Activated CD4-positive, alpha-beta memory T cell treated with anti-CD3 and anti-CD28 coated beads for 36 hours (primary cell): ENCODE measurements at places on chromosomes 3 and 15. TPM values are rescaled to one million over a fixed set of nuclear protein-coding genes. Genes with fewer than 3 reads are reported as not detected.

ENTPD3 gene
- total RNA-seq, result not detected

DNA sequence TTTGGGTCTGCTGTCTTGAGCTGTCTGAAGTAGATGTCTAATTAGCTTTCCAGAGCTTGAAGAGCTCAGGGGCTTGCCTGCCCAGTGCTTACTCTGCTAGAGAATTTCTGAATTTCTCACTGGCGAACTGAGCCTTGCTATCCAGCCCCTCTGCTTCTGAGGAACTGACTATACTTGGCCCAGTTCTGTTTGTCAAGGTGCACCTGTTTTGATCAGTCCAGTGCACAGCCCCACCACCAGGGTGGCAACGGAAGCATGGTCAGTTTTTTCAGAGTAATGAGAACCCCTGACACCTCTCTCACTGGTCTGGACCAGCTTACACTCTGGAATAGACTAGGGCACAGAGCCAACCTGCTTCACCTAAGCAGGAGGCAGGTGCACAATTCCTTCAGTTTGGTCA is 25.2 kb downstream of the ITGB5 start:
- no peaks in the 10 kb centered on the region for H3K4me1 ChIP-seq
- no peak overlapping the region for H3K27ac ChIP-seq
- H3K36me3 ChIP-seq, result no peaks in the 10 kb centered on the region
- H3K27me3 ChIP-seq, result peaks cover 7% of the 10 kb centered on the region
- no peak for DNase-seq

SCG3 gene
- not detected for total RNA-seq

CFAP92 gene
- not detected for total RNA-seq

- no peak overlapping the region for H3K4me3 ChIP-seq
- no peaks in the 10 kb centered on the region for H3K36me3 ChIP-seq
- peak; percentile 5 for DNase-seq
- H3K27me3 ChIP-seq, result peaks cover 14% of the 10 kb centered on the region
- no peak overlapping the region for H3K27ac ChIP-seq
- peaks cover 3% of the 10 kb centered on the region for H3K4me1 ChIP-seq
Observed at GRCh38 chr15:40243126-40243810, 4.4 kb downstream of the PAK6 start.

- no peak for DNase-seq
- H3K27me3 ChIP-seq, result peaks cover 4% of the 10 kb centered on the region
- H3K4me1 ChIP-seq, result no peaks in the 10 kb centered on the region
- H3K36me3 ChIP-seq, result no peaks in the 10 kb centered on the region
Observed at GRCh38 chr15:74178326-74179100, 5.0 kb downstream of the ISLR start.

DNA sequence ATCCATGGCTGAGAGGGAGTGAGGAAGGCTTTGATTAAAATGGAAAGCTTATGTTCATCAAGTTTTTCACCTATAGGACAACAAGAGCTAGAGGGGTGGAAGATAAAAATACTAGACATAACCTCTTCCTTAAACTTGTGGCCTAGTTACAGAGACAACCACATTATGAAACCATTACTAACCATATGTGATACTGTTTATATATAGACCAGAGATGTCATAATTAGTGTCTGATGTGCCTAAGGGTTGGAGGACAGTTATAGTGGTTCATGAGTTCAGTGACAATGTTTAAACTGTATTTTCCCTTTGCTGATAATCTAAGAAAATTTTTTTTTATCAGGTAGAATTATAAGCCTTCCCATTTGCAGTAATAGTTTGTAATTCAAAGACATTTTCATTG is 23.7 kb downstream of the PHLDB2 start:
- H3K27me3 ChIP-seq, result no peaks in the 10 kb centered on the region
- no peak overlapping the region for H3K27ac ChIP-seq
- H3K36me3 ChIP-seq, result peaks cover 13% of the 10 kb centered on the region
- DNase-seq, result no peak

- no peak overlapping the region for H3K4me3 ChIP-seq
- H3K36me3 ChIP-seq, result no peaks in the 10 kb centered on the region
- DNase-seq, result peak; percentile 68
- H3K4me1 ChIP-seq, result peaks cover 5% of the 10 kb centered on the region
- no peak overlapping the region for H3K27ac ChIP-seq
- H3K27me3 ChIP-seq, result peaks cover 45% of the 10 kb centered on the region
Observed at GRCh38 chr3:142958707-142959106, 4.8 kb downstream of the PAQR9 start.

GRCh38 chr3:37489355-37489754 is 315.0 kb upstream of the LRRFIP2 start:
- no peaks in the 10 kb centered on the region for H3K4me1 ChIP-seq
- H3K36me3 ChIP-seq, result no peaks in the 10 kb centered on the region
- no peak for DNase-seq
- no peak overlapping the region for H3K27ac ChIP-seq

DNA sequence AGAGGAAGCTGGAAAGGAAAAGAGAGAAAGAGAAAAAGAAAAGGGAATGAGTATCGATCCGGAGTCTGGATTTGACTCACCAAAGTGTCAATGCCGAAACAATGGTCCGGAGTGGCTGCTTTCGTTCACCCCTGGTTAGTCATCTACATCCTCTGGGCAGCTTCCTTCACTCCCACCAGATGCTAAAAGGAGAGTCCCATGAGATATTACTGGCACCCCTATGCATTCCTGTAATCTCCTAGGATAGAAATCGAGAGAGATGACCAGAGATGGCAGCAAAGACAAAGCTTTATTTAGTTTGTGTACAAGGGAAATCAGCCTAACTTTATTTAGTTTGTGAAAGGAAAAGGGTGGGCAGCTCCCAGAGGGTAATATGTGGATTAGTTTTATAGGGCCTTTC is 622.2 kb downstream of the ZPLD1 start:
- no peak overlapping the region for H3K4me3 ChIP-seq
- DNase-seq, result no peak
- no peaks in the 10 kb centered on the region for H3K4me1 ChIP-seq
- no peaks in the 10 kb centered on the region for H3K36me3 ChIP-seq

GRCh38 chr15:34722439-34722836 is 32.4 kb downstream of the GJD2 start:
- H3K4me1 ChIP-seq, result no peaks in the 10 kb centered on the region
- no peaks in the 10 kb centered on the region for H3K36me3 ChIP-seq
- DNase-seq, result no peak
- peaks cover 26% of the 10 kb centered on the region for H3K27me3 ChIP-seq

CIDEC gene
- total RNA-seq, result not detected

- H3K27me3 ChIP-seq, result no peaks in the 10 kb centered on the region
- H3K36me3 ChIP-seq, result no peaks in the 10 kb centered on the region
- H3K4me3 ChIP-seq, result no peak overlapping the region
- DNase-seq, result no peak
- no peaks in the 10 kb centered on the region for H3K4me1 ChIP-seq
- no peak overlapping the region for H3K27ac ChIP-seq
Observed at GRCh38 chr3:116276675-116277074, 168.6 kb downstream of the LSAMP start.

GOLGA8J gene
- total RNA-seq, result not detected

MITF gene
- total RNA-seq, result not detected

CYP8B1 gene
- not detected for total RNA-seq

KLHL40 gene
- total RNA-seq, result not detected

DNA sequence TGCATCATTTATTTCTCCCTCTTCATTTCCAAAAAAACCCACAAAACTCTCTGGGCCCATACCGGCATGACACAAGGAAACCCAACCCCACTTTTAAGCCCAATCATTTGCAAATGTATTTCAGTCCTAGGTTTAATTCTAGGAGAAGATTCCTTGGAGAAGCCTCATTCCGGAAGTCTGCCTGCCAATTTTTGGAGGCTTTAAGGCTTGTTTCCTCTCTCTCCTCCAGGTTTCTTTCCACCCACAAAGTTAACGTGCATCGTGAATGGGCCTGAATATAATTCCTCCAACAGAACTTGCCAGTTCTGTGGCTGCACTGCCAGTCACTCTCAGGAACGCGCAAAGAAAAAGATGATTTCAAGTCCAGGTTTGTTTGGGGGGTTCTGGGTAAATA is 69.9 kb upstream of the FOXP1 start:
- no peaks in the 10 kb centered on the region for H3K36me3 ChIP-seq
- no peak overlapping the region for H3K27ac ChIP-seq
- no peak overlapping the region for H3K4me3 ChIP-seq
- H3K27me3 ChIP-seq, result no peaks in the 10 kb centered on the region
- no peak for DNase-seq

KY gene
- not detected for total RNA-seq

TRANK1 gene
- 11.7 TPM for total RNA-seq

BBX gene
- 40.9 TPM for total RNA-seq

DNA sequence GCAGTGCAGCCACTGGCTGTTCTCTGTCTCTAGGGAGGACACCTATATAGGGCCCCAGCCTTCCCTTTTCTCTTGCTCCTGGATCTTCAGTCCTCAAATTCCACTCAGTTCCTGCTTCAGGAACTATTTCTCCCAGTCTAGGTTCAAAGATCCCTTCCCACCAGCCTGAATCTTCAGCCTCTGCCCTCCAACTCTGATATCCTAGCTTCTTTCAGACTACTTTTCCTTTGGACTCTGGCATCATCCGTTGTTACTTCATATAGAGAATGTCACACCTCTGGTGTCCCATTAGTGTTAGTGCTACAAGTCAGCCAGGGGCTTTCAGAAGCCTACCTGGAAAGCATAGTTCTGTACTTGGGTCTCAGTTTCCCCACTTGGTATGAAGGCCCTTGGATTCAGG is 10.0 kb upstream of the HPS3 start:
- H3K27me3 ChIP-seq, result peaks cover 4% of the 10 kb centered on the region
- H3K27ac ChIP-seq, result no peak overlapping the region
- H3K4me1 ChIP-seq, result no peaks in the 10 kb centered on the region

CYP1A2 gene
- total RNA-seq, result not detected

- H3K27me3 ChIP-seq, result no peaks in the 10 kb centered on the region
- no peak for DNase-seq
- H3K4me3 ChIP-seq, result no peak overlapping the region
- no peak overlapping the region for H3K27ac ChIP-seq
- peaks cover 17% of the 10 kb centered on the region for H3K4me1 ChIP-seq
Observed at GRCh38 chr3:184171562-184171961, 3.1 kb upstream of the AP2M1 start.

DNAH12 gene
- total RNA-seq, result 0.14 TPM

- H3K4me3 ChIP-seq, result no peak overlapping the region
- H3K27me3 ChIP-seq, result no peaks in the 10 kb centered on the region
- no peak overlapping the region for H3K27ac ChIP-seq
Observed at GRCh38 chr15:75923756-75924155, 20.1 kb downstream of the FBXO22 start.

VPS39 gene
- 52.6 TPM for total RNA-seq

CCR9 gene
- not detected for total RNA-seq

DNA sequence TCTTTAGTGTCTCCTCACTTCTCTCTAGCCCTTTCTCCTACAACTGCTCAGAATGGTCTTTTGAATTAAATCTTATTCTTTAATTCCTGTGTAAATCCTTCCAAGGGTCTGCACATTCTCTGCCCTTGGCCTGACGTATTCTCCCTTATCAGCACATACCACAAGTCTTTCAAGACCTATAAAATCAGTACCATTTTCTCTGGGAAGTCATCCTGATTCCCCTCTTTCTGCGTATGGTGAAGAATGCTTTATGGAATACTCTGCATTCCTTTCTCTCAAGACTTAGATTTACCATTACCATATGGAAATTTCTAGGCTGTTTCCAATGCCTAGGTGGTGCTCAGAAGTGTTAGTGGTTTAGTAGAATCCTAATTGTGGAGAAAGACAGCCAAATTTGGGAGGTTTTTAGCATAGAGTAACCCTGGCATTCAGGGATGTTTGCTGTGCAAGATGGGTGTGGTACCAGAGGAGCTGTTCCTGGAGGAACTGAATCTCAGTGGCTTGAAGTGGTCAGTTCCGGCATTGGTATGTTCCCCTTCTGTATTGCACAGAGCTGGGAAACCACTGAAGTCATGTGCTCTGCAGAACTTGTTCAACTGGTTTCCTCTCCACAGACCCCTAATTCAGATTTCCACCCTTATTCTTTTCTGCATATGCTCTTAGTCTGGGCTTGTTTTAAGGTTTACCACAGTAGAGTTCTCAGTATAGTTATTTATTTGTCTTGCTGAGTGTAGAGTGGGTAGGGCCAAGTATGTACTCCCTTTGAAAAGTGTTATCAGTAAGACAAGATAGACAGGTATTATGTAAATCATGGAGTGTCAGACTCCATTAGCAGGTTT is 24.5 kb downstream of the IQGAP1 start:
- peaks cover 79% of the 10 kb centered on the region for H3K4me1 ChIP-seq
- peak overlapping the region; percentile 23 for H3K27ac ChIP-seq
- H3K4me3 ChIP-seq, result no peak overlapping the region
- no peaks in the 10 kb centered on the region for H3K27me3 ChIP-seq

- H3K27ac ChIP-seq, result no peak overlapping the region
- H3K4me3 ChIP-seq, result no peak overlapping the region
- H3K4me1 ChIP-seq, result no peaks in the 10 kb centered on the region
Observed at GRCh38 chr3:168053115-168053514, 42.6 kb downstream of the GOLIM4 start.

GRCh38 chr3:28601291-28601690 is 252.7 kb upstream of the AZI2 start:
- no peak overlapping the region for H3K27ac ChIP-seq
- no peaks in the 10 kb centered on the region for H3K36me3 ChIP-seq
- no peak overlapping the region for H3K4me3 ChIP-seq
- no peak for DNase-seq
- no peaks in the 10 kb centered on the region for H3K4me1 ChIP-seq

CCDC80 gene
- not detected for total RNA-seq

DNA sequence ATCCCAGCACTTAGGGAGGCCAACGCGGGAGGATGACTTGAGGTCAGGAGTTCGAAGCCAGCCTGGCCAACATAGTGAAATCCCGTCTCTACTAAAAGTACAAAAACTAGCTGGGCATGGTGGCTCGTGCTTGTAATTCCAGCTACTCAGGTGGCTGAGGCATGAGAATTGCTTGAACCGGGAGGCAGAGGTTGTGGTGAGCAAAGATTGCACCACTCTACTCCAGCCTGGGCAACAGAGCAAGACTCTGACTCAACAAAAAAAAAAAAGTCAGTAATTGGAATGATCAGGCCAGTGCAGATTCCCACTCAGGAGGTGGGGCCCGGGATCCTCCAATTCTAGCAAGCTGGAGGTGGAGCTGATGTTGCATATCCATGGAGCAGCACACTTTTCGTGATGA is 5.6 kb downstream of the CFAP92 start:
- no peaks in the 10 kb centered on the region for H3K36me3 ChIP-seq
- H3K4me3 ChIP-seq, result no peak overlapping the region

DNA sequence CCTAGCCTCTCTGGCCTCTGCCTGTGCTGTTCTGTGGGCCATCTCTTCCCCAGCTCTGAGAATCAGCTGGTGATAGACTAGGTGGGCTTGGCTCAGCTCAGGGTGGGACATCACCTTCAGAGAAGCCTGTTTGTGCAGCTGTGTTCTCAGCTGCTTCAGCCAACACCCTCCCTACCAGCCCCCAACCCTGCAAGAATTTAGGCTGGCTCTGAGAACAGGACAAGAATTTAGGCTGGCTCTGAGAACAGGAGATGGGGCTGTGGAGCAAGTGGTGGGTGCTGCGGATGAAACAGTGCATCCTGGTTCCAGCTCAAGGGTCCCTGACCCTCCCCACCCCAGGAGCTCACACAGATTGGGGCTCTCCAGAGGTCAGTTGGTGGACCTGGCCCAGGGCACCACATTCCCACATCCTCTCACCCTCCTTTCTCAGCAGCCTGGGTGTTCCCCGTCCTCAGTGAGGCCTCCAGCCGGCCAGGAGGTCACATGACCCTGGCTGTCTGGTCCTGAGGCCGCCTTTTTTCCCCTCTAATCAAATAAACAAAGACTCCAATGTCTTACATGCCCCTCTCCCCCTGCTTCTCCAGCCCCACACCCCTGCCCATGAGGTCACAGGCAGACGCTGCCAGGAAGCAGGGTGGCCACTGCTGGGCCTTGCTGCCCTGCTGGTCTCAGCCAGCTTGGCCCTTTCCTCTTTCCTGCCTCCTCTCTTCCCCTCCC is 14.9 kb downstream of the PLEKHO2 start:
- peaks cover 30% of the 10 kb centered on the region for H3K36me3 ChIP-seq
- H3K4me3 ChIP-seq, result no peak overlapping the region
- DNase-seq, result no peak
- peaks cover 49% of the 10 kb centered on the region for H3K4me1 ChIP-seq
- peak overlapping the region; percentile 40 for H3K27ac ChIP-seq

HTR3E gene
- not detected for total RNA-seq
